NCI-H774 (cell line): ENCODE measurements at places on chromosomes 5 and 9.

DNA sequence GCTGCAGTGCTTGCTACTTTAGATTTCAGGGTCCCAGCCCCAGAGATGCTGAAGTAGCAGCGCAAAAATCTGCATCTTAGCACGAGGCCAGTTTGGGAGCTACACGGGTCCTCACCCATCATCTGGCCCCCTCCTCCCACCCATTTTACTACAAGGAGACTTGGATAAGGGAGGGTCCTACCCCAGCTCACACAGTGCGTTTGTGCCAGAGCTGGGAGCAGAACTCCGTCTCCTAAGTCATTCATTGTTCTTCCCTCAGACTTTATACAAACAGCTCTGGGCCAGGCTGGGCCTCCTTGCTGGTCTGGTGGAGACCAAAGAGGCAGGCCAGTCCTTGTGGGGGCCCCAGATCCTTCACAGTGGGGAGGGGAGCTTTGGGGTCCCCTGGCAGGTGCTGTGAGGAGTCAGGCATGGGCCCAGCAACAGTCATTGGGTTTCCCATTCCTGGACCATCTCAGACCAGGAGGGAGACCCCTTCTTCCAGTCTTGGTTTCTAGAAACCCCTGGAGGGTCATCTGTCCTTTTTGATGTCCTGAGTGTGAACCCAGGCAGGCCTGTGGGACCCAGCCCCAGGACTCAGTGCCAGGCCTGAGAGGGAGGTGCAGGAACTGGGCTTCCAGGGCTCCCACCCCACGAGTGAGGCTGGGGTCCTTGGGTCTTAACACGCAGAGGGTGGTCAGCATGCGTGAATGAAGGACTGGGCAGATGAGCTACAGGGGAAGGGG lies 2.3 kb upstream of the IL17B start:
- no peak for DNase-seq

- no peak for DNase-seq
Measured at GRCh38 chr5:107565791-107566767, 104.7 kb downstream of the EFNA5 start.

GRCh38 chr5:39495227-39495626 lies 70.4 kb upstream of the DAB2 start:
- DNase-seq = no peak

DNA sequence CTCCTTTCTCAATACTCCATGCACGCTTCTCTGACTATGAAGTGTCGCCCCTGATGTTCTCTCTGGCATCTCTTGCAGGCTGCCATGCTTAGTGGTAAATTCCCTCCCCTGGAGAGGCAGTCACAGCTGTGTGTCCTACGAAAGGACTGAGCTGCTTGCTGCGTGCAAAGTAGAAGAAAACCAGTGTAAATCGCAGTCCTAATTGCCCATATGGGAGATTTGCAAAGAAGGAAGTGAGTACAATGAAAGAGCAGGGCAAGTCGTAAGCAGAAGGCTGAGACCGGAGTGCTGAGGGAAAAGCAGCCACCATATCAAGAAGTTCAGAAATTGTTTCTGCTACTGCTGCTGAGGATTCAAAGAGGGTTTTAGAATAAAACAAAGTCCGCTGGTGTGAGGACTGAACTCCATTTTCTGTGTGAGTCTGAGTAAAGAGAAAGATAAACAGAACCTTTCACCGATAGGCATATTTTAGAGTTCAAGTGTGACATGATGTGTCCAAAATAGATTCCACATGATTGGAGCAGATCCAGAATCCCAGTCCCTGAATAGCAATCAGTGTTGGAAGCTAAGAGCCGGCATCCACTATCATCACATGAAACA lies 507.8 kb upstream of the MPDZ start:
- DNase-seq = no peak

GRCh38 chr9:16726029-16726428 lies 144.4 kb downstream of the BNC2 start:
- DNase-seq = no peak

DNA sequence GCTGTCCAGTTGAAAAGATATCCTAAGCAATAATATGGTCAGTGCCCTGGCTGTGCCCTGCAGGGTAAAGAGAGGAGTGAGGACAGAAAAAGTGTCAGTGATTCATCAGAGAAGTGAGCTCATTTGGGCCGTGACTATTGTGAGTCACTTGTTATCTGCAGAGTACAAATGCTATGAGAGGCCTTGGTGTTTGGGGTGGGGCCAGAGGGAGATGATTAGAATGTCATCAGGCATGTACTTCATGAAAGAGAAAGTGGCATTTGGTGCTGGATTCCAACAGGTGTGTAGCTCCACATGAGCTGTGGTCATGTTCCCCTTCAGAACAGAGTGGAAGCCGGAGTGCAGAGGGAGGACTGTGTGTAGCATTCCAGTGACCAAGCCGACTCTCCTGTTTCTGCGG lies 174.1 kb downstream of the KDM4C start:
- DNase-seq = no peak

- DNase-seq = no peak
Measured at GRCh38 chr5:18789218-18789998, 1155.1 kb downstream of the TAF11L14 start.

DNA sequence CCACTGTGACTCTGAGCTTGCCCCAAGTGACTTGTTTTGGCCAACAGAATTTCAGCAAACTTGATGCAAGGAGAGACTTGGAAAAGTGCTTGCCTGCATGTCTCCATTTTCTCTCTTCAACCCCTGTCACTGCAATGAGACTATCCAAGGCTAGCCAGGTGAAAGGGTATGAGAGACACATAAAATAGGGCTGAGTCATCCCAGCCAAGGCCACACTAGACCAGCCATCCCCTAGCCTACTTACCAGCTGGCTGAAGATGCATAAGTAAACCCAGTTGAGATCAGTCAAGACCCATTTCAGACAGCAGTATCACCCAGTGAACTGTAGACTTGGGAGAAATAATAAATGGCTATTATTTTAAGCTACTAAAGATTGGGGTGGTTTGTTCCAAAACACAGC lies 52.9 kb upstream of the VLDLR start:
- no peak for DNase-seq
